ENCODE measurements at places on chromosomes 16 and 17.

DNA sequence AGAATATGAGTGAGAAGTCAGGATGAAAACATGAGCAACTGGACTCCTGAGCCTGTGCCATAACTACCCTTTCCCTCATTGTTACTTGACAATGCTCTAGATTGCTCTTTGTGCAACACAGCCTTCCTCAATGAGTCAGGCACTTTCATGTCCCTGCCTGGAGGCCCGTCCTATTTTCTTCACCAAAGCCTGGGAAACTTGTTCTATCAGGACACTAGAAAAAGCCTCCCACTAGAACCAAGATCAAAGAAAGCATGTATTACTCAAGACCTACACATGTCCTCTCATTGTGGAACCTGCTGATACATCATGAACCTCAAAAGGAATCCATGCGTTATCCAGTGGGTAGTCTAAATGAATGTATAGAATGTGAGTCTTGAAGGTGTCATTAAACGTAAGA, 624.5 kb downstream of the TOX3 start:
- no peak for DNase-seq

- no peak for DNase-seq
Measured at GRCh38 chr17:37770631-37771518, 26.0 kb upstream of the HNF1B start.

GRCh38 chr16:10609402-10609774, 29.0 kb upstream of the EMP2 start:
- DNase-seq: no peak

DNA sequence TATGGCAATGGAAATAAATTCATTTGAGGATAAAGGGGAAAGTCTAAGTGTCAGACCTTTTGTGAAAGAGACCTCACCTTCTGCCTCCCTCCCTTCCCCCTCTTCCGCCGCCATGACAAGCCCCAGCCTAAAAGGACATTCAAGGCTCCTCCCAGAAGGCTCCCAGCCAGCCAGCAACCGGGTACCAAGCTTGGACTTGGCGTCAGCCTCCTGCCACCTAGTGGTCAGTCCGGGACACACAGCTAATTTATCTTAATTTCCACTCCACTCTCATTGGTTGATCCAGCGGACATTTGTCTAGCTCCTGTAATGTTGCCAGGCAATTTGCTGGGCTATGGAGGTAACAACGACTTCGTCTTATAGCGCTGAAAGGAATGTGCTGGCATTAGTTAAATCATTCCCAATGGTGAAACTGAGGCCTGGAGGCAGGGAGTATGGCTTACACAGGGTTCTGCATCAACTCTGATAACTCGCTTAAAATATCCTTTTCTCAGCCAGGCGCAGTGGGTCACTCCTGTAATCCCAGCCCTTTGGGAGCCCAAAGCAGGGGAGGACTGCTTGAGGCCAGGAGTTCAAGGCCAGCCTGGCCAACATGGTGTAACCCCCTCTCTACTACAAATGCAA, 19.3 kb upstream of the CLEC3A start:
- DNase-seq: peak; percentile 69

GRCh38 chr17:34218748-34219147, 36.3 kb upstream of the CCL2 start:
- no peak for DNase-seq

DNA sequence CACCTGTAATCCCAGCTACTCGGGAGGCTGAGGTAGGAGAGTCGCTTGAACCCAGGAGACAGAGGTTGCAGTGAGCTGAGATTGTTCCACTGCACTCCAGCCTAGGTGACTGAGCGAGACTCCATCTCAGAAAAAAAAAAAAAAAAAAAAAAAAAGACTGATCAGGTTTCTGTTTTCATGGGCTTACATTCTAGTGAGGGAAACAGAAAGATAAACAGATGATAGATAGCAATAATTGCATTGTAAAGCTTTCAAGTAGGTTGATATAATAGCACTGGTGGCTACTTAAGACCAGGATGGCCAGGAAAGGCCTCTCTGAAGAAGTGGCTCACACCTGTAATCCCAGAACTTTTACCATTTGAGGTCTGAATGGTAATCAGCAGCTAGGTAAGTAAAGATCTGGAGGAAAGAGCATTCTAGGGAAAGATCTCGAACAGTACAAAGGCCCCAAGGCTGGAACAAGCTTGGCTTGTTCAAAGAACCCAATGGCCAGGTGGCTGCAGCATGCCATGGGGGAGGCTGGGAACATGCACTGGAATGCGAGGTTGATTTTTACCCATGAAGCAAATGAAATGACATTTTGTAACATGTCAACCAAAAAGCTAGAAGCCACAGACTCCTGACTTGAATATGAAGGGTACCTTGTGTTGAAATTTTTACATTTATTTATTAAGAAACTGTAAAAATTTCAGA, 108.3 kb upstream of the DHX40 start:
- DNase-seq: no peak

- no peak for DNase-seq
Measured at GRCh38 chr16:8919089-8919933, 37.2 kb downstream of the LITAFD start.

DNA sequence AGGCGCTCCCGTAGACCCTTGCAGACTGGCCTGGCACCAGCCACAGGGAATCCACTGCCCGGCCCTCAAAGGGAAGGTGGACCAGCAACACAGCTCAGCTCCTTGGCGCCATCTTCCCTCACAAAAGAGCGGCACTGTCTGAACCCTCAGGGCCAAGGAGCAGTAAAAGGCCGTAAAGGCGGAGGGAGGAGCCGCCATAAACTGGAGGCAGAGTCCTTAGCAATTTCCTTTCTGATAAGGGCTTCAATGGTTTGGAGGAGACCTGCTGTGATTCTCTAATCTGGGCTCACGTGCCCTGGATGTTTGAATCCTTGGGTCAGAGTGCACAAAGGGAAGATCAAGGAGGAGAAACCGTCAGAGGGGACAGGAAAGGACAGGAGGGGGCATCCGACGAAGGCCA, 15.5 kb upstream of the AXIN2 start:
- DNase-seq: no peak

DNA sequence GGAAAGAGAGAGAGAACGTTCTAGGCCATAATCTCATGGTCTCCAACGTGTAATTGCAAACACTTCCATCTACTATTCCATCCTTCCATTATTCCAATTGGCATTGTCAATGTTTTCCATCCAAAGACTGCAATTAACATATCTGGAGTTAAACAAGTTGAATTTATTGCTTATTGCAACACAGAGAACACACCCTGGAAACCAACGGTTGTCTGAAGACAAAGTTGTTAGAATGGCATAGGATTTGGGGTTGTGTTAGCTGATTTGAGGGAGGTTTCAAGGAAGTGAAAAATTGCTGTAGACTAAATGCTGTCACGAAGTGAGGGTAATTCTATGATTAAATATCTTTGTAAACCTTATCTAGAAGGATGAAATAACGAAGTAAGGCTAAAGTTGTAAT, 178.8 kb downstream of the CNTNAP4 start:
- DNase-seq: no peak

DNA sequence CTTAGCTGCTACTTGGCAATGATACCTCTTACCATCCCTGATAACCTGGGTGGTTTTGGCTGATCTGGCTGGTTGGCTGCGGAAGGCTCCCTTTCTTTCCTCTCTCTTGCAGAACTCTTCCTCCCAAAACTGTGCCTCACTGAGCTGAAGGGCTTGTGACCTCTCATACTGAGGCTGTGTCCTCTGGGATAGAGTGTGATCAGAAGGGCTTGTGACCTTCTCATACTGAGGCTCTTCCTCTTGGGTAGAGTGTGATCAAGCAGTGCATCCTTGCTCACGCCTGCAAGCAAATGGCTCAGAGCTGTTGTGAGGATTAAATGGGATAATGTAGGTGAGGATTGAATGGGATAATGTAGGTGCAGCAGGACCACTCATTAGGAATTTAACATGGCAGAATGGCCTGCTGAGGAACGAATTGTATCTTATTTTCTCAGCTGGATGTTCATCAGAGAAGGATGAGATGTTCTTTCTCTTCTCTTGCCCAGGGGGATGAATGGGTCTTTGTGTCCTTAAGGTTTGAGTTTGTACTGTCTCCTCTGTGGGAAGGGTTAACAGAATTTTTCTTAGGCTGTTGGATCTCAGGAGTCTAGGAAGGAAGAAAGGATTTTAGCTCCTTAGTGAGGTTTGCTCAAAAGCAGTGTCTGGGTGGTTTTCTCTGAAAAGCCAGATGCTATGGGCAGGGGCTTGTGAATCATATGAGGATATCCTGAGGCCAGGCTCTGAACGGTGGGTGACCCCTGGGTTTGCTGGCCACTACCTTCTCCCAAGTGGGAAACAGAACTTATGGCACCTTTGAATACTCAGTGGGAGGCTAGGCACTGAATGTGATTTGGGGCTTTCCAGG, 130.0 kb upstream of the HS3ST2 start:
- no peak for DNase-seq

GRCh38 chr16:67847064-67847861, at the start of gene CENPT:
Gene CENPT (minus strand): TSS chr16:67847693. CDS start chr16:67833859, 13,834 bp downstream.
- no peak for DNase-seq

DNA sequence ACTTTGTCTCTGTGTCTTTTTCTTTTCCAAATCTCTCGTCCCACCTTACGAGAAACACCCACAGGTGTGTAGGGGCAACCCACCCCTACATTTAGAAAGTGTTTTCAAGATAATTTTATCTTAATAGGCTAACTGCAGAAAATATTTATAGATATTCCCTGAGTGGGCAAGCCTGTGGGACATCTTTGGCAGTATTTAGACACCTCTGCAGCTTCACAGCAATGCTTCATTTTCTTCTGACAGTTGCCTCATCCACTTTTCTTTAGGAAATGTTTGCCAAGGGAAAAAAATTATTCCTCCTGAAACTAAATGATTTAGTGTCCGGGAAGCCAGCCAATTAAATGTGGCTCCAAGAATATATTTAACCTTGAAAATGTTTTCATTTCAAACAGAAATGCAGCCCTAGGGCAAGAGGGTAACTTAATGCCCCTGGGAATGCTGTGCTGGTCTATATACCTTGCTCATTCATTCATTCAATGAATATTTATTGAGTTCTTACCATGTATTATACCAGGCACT, 290.4 kb downstream of the ABCC12 start:
- no peak for DNase-seq

- DNase-seq: no peak
Measured at GRCh38 chr16:8720080-8720966, 45.9 kb downstream of the ABAT start.

GRCh38 chr17:65176646-65177409, 39.7 kb downstream of the RGS9 start:
- no peak for DNase-seq

- DNase-seq: no peak
Measured at GRCh38 chr17:80732268-80732667, 187.6 kb downstream of the RPTOR start.

GRCh38 chr17:540631-541030, 174.0 kb downstream of the VPS53 start:
- no peak for DNase-seq

DNA sequence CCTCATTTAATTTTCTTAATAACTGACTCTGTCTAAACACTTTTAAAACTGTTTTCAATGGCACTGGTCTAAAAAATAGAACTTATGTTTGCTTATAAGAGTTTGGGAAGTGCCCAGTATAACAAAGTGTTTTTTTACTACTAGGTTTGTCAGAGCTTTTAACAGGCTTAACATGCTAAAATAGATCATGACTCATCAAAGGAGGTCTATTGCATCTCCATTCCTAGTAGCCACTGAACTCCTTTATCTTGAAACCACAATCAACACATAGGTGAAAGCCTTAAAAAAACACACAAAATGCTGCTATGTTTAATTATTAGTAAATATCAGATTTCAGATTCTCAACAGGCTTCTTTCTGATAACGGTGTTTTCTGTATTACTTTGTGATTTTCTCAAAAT, 196.4 kb upstream of the KIF2B start:
- no peak for DNase-seq

GRCh38 chr17:19742495-19742894, 5.6 kb downstream of the ALDH3A1 start:
- DNase-seq: no peak

DNA sequence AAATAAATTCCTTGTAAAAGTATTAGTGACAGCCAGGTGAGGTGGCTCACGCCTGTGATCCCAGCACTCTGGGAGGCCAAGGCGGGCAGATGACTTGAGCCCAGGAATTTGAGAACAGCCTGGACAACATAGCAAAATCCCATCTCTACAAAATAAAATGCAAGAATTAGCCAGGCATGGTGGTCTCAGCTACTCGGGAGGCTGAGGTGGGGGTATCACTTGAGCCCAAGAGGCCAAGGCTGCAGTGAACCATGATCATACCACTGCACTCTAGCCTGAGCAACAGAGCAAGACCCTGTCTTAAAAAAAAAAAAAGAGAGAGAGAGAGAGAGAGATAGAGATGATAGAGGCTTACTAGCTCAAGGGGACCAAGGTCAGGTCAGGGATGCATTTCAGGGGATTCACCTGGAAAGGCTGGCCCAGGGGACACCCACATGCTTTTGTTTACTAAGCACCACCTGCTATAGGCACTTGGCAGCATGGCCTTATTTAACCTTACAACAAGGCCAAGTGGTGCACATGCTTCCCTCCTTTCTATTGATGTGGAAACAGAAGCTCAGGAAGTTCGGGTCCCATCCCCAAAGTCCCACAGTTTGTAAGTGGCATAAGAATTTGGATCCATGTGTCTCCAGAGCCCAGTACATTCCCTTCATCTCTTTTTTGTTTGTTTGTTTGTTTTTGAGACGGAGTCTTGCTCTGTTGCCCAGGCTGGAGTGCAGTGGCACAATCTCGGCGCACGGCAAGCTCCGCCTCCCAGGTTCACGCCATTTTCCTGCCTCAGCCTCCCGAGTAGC, 12.4 kb upstream of the SRCIN1 start:
- no peak for DNase-seq

DNA sequence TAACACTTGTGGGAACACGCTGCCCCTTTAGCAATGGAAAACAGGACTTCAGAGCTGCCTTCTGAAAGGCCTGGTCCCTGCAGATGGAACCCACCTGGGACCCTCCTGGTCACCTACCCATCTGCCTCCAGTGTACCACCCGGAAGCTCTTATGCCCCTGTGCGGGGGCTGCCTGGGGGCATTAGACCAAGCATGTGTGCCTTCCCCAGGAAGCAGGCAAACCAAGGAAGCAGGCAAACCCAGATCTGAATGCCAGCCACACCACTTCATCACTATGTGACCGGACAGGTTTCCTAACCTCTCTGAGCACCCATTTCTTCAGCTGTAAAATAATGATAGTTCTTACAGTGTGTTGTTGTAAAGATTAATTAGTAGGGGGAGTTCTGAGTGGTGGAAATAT, 20.8 kb upstream of the LRRC37A3 start:
- DNase-seq: no peak

GRCh38 chr17:19342611-19343255, 19.8 kb downstream of the B9D1 start:
- DNase-seq: no peak

All from activated CD4-positive, alpha-beta T cell treated with anti-CD3 and anti-CD28 coated beads, Interleukin-2, amount 50 U/mL, for 24 hours (primary cell).